ENCODE measurements at places on chromosomes 6 and 20.

DNA sequence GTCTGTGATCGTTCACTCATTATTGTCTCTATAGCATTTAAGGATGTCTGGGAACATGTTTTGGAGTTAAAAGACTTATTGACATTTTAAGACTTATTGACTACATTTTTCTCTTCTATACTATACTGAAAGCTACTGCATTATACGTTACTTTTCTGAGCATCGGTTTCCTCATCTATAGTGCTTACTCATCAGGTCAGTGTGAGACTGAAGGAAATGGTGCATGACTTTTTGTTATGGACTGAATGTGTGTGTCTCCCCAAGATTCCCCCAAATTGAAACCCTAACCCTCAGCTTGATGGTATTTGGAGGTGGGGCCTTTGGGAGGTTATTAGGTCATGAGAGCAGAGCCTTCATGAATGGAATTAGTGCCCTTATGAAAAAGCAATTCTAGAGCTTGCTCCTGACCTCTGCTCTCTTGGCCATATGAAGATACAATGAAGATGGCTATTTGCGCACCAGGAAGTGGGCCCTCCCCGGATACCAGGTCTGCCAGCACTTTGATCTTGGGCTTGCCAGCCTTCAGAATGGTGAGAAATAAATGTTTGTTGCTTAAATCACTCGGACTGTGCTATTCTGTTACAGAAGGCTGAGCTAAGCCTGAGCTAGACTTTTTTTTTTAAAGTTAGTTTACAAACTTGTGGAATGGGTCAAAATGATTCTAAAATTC lies 243.7 kb upstream of the RREB1 start:
- no peak for DNase-seq

GRCh38 chr20:19593762-19594161 lies 164.3 kb upstream of the RIN2 start:
- no peak for DNase-seq

GRCh38 chr6:75147512-75147911 lies 58.3 kb downstream of the COL12A1 start:
- DNase-seq = no peak

GRCh38 chr6:133184798-133185372 lies 56.3 kb upstream of the EYA4 start:
- DNase-seq = no peak

- DNase-seq = no peak
Observed at GRCh38 chr6:75299801-75300530, 15.4 kb upstream of the TMEM30A start.

- no peak for DNase-seq
Observed at GRCh38 chr6:160791981-160792418, 90.0 kb downstream of the PLG start.

DNA sequence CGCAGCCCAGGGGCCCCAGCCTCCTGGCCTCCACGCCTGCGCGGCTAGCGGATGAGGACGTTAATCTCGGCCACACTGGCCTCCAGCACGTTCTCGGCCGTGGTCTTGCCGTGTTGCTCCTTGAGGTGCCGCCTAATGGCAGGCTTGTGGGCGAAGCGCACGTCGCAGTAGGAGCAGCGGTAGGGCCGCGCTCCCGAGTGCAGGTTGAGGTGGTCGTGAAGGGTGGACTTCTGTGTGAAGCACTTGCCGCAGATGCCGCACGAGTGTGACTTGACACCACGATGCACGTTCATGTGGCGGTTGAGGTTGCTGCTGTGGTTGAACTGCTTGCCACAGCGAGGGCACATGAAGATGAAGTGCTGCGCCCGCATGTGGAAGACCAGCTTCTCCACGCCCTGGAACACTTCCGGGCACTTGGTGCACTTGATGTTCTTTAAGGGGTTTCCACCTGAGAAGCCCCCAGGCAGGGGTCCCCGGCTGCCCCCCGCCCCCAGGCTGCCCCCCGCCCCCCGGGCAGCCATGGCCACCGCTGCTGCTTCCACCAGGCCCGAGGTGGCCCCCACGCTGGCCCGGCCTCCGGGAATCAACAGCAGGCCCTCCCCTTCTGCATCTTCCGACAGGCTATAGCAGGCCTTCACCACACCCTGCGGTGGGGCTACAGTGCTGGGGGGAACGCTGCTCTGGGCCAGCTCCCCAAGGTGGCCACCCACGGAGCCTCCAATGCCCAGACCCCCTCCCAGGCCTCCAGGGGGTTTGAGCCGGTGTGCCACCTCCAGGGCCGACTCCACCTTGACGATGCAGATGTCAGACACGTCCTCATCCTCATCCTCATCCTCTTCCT lies 1.8 kb downstream of the ZBTB12 start:
- DNase-seq = no peak

DNA sequence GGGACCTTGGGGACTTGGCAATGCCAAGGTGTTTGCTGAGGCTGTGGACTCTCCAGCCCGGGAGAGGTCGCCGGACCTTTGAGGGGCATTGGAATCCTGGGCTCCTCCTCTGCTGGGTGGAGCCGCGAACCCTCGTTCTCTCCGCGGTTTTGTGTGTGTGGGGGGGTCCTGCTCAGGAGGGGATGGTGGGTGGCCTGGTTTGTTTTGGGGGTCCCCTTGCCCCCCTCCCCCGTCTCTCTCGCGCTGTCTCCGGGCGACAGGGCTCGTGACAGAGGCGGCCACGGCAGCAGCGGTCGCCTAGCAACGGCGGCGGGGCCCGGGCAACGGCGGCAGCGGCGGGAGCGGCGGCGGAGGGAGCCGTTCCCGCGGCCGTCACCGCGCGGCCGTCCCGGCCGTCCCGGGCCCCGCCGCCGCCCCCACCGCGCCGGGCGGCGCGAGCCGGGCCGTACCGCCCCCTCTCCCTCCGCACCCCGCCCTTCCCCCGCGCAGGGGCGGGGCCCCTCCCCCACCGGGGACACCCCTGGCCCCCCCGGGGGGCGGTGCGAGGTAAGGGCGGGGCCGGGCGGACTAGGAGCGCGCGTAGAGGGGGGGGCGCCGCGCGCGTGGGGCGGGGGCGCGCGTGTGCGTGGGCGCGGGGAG lies 7.8 kb downstream of the SYNGAP1 start:
- no peak for DNase-seq

- peak; percentile 16 for DNase-seq
Observed at GRCh38 chr6:97195117-97195516, 87.9 kb downstream of the MMS22L start.

GRCh38 chr6:169185692-169186485 lies 67.8 kb downstream of the THBS2 start:
- no peak for DNase-seq

- no peak for DNase-seq
Observed at GRCh38 chr6:157867981-157868380, 44.9 kb downstream of the SNX9 start.

DNA sequence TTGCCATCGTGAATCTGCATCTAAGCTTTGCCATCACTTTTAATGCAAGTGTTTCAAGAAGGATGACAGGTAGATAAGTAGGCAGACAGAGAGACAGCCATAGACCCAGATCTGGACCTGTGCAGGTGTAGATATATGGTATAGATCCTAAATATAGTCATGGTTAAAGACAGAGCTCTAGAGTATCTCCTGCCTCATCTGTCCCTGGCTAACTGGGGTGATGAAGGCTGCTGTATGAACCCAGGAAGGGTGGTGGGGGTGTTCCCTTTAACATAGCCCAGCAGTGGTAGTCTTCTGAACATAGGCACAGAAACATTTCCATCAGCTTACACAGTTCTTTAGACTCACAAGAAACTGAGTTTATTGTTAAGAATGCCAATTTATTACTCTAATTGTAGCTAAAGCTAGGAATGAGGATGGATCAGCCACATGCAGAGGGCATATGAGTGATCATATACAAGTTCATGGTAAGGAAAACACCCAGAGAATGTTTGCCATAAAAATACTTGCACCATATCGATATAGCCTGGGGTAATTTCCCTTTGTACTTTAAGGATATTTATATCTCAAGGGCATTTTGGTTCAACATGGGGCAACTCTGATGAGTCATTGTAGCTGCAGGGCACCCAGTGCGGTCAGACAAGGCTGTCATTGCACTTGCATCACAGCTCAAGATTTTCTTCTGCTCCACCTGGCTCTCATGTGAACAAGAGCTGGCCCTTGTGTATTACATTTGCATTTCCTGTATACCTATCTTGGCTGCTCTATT lies 587.2 kb downstream of the EPM2A start:
- DNase-seq = no peak

DNA sequence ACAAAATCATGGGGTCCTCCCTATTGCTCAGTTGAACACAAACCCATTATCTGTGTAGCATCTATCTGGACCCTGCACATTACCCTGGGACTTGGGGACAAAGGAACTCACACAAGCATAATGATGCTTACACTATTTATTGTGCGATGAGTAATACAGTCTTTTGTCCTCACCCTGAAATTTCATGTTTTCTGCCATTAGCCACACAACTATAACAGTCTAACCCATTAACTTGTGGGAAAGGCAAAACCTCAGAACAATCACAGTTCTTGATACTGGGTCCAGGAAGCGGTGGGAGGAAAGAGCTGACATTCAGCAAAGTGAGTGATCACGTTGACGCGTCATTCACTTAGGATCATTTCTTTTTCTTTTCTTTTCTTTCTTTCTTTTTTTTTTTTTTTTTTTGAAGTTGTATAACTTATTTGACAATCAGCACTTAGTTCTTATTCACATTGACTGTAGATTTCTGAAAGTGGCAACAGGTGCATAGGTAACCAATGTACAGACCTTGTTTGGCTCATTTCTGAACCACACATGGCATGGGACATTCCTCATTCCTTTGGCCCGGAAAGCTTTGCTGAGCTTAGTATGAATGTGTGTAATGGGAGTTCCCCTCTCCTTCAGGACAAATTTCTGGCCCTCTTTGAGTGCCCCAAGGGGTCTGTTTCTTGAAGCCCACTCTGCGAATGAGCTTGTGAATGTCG lies 94.8 kb upstream of the CNKSR3 start:
- DNase-seq = no peak

DNA sequence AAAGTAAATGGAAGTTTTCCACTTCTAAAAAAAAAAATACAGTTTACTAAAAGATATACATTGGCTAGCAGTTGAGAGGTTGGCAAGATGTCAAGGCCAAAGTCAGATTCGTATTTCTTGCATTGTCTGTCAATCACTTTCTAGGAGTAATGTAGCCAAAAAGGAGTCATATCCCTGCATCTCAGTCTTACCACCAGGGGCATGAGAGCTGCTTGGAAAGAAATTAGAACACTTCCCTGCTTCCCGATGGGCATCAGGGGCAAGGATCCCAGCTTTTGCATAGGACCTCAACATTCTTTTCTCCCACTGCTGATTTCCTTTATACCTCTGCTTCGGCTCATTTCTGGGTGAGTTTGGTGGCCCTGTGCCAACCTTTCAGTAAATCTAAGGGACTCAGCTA lies 581.0 kb upstream of the MAP3K7 start:
- DNase-seq = no peak

DNA sequence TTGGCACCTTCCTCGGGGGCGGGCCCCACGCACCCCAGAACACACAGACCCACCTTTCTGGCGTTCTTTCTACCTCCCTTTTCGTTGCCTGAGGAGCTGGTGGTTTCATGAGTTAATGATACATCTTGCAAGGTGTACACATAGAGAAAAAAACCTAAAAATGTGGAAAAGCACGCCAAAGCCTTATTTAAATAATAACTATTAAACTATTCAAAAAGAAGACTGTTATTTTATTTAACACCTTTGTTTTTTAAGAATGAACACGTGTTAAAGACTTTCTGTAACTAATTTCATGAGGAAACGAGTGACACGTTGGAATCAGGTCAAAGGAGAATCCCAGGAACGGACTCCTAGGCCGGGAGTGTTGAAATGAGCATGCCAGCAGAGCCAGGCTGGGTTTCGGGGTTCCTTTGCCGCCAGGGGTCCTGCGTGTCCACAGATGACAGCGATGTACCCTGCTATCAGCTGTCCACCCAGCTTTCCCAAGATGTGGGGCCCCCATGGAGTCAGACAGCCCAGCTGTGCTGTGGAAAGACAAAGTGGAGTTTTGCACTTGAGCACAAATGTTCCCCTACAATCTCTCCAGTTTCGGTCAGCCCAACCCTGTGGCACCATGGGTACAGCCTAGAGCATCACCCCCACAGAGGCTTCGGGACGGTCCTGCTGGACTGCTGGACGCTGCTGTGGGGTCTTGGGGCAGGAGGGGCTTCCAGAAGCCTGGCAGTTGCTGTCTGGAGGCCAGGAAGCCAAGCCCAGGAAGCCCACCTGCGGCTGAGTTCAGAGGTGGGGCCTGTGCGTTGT lies 16.1 kb downstream of the SLC17A9 start:
- DNase-seq = no peak

GRCh38 chr6:24936641-24937317 lies 1.0 kb upstream of the RIPOR2 start:
- no peak for DNase-seq

DNA sequence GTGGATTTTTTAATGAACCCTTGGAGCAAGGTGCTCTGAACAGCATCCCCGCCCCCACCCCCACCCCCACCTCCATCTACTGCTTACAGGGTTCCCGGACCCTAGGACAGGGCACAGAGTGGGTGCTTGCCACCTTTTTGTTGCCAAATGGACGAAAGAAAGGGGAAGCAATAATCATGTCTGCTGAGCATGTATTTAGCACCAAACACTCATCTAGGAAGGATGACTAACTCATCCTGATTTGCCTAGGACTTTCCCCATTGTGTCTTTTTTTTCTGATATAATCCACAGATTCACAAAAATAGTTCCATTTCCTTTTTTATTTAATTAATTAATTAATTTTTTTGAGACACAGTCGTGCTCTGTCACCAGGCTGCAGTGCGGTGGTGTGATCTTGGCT lies 1.2 kb upstream of the PLTP start:
- DNase-seq = no peak

- DNase-seq = no peak
Observed at GRCh38 chr6:156613996-156614395, 163.2 kb upstream of the ARID1B start.

GRCh38 chr20:48912065-48912464 lies 9.4 kb upstream of the ARFGEF2 start:
- DNase-seq = peak; percentile 63

- DNase-seq = no peak
Observed at GRCh38 chr6:107408714-107409113, 50.6 kb downstream of the PDSS2 start.

DNA sequence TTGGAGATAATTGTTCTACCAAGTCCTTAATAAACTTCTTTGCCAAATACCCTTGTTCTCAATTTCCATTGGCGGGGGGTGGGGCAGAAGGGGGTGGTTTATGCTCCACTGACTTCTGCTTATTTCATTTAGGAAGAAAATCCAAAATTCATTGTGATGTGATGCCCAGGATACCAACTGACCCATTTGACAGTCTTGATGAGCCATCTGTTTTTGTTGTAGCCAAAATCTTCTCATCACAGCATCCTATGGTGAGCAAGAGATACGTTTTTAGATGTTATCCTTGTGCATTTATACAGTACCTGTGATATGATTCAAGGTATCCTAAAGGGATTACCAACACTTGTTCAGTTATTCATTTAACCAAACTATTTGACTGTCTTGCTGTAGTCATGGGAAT lies 108.5 kb upstream of the BMP5 start:
- no peak for DNase-seq

- no peak for DNase-seq
Observed at GRCh38 chr20:48162621-48163020, 377.3 kb upstream of the SULF2 start.
